ENCODE measurements at places on chromosomes 6 and 20.
A peak's percentile ranks its signal among the peaks of the same experiment; 100 is the strongest.

DNA sequence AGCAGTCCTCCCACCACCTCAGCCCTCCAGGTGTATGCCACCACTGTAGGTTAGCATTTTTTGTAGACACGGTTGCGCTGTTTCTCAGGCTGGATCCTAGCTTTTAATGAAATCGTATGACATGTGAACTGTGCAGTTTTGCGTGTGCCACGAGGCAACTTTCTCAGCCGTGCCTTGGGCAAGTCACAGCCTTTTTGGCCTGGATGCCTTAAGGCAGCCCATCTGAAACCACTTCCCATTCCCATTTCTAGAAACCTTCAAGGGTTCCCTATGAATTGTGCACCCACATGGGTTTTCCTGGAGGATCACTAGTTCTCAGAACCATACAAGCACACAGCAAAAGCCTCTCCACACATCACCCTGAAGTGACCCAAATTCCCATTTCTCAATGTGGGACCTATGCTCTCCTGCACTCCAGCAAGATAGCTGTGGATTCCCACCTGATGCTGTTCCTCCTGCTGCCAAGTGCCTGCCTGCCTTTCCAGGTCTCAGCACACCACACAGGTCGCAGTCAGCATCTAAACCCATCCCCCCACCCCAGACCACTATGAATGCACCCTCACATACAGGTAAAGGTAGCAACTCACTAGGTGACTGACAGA is 28.9 kb downstream of the SNX5 start:
- DNase-seq, result no peak

GRCh38 chr20:24350923-24351368 is 118.5 kb upstream of the SYNDIG1 start:
- DNase-seq, result no peak

DNA sequence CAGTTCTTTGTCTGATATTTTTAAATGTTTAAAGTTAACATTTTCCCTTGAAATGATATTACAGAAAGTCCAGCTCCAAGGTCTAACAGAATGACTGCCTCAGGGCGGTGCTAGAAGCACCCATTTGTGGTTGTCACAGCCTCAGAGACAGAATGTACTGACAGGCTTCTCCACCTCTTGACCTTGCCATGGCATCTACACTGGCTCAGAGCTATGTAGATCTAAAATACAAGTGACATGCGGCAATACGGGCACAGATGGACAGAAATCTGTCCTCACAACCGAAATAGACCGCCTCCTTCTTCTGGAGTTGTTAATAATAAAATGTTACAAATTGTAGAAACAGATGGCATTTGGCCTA is 167.2 kb upstream of the THEMIS start:
- DNase-seq, result no peak

DNA sequence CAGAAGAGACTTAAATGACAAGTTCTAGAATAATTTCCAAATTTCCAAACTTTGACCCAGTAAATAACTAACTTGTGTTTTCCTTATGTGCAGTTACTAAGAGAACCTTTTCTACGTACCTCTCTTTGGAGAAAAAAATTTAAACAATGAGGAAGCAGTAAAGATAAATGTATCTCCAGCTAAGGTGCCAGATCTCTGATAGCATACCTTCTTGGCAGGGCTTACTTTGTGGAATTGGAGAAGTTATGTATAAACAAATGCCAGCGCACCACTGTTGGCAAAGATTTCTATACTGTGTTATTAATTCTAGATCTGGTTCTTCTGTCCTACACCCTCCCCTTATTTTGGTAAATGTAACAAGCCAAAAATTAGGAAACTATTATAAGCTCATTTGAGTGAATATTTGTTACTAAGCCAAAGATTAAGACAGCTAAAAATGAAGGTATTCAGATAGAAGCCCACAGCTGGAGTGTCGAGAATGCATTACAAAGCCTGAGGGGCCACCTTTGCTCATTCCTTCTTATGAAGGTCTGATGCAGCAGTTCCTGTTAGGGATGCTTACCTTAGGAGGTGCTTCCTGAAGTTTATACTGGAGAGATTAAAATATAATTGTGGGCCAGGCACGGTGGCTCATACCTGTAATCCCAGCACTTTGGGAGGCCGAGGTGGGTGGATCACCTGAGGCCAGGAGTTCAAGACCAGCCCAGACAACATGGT is 373.1 kb upstream of the SOX4 start:
- no peak for DNase-seq

DNA sequence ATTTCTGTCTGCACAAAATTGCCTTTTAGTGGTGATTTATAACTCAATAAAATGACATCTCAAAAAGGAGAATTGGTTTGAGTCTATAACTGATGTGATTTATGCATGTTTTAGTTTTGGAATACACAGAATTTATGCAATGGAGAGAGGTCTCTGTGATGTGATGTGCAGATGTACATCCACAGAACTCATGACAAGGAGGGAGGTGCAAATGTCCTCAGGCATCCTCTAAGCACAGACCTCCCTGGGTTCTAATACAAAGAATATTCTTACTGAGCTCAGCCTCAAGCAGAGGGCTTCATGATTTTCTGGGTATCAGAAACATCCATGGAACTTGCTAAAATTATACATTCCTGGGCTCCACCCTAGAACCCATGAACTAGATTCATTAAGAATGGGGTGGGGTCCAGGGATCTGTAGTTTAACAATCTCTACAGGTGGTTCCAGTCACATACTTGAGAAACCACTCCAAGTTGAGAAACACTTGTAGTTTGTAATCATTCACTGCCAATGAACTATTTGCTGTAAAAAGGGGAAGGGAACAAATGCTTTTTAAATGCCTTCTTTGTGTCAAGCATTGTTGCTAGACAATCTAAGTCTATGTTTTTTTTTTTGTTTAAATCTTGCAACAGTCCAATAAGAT is 60.2 kb upstream of the NEDD9 start:
- DNase-seq, result no peak

DNA sequence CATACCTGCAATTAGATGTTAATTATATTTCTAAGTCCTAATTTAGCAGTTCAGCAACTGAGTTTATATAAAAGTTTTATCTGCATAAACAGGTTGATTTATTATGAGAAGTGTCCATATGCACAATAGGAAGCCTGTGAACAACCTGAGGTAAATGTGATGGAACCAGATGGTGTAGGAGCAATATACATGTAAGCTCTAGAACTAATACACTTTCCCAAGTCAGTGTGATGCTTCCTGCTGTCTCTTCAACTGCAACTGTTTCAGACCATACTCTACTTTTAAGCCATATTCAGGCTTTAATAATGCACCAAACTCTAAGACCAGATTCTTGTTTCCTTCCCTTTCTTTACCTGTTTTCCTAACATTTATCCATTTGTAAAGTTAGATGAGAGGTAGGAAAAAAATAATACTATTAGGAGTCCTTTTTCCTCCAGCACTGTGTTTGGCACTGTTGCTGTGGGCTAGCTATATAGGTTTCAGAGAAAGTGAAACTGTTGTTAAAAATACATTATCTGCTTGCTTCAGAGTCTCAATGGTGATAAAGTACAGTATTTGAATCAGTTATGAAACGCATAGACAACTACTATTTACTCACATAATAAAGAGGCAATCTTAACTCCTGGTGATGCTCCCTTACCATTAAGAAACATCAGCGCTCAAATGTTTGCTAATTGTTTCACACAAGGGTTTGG is 1009.3 kb downstream of the GRIK2 start:
- DNase-seq, result no peak

DNA sequence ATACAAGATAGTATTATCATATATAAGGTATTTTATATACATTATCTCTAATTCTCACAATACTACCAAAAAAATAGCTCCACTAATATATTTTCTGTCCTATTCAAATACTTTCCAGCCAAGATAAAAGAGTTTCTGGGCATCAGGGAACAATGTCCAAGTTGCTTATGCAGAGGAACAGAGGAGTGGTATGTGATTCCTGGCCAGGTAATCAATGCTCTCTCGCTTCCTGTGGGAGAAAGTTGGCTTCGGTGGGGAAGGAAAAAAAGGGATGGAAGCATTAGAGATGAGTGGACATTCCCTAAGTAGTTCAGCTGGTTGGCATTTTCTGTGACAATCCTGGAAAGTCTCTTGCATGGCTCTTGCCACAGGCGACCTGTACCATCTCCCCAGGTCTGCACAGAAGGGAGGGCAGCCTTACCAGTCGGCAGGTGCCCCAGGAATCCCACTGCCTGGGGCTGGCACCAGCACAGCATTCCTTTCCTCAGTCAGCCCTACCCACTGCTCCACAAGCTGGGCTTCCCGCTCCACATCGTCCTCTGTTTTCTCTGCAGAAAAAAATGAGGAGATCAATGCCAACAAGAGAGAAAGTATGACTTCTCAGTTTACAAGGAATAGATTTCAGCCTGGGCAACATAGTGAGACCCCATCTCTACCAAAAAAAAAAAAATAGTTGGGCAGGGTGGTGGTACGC is 78.5 kb upstream of the NUP153 start:
- DNase-seq, result no peak

DNA sequence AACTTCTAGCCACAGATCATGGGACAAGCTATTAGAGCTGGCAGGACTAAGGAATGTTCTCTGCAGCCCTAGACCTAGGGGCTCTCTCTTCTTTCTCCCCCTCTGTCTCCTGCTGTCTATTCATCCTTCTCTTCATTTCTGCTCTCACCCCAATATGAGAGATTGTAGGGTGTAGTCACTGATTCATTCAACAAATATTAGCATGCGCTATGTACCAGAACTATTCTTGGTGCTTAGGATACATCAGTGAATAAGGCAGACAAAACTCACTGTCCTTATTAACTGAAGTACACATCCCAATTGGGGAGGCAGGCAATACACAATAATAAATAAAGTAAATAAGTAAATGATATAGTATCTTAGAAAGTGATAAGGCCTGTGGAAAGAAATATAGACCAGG is 14.7 kb upstream of the SIRPB2 start:
- DNase-seq, result no peak

GRCh38 chr6:71246596-71246995 is 42.0 kb upstream of the OGFRL1 start:
- DNase-seq, result no peak

- no peak for DNase-seq
Observed at GRCh38 chr6:111615916-111616612, 10.4 kb upstream of the TRAF3IP2 start.

DNA sequence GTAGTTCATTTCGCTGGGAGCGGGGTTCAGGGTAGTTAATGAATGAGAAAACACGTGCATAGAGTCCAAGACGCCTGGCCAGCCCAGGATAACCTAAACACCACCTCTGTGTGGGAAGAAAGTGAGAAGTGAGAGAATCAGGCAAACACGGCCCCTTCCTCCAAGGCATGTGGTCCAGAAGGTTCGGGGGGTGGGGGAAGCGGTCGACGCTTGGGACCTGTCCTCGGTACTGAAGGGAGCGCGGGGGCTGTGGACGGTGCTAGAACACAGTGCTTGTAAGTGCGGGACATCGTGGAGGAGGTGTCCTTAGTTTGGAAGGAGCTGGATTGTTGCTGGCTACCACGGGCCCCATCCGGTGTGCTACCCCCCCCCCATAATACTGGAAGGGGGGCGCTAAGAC is 1.7 kb upstream of the VSTM2L start:
- DNase-seq, result no peak

- peak; percentile 49 for DNase-seq
Observed at GRCh38 chr6:108807928-108808327, 40.3 kb upstream of the ARMC2 start.

DNA sequence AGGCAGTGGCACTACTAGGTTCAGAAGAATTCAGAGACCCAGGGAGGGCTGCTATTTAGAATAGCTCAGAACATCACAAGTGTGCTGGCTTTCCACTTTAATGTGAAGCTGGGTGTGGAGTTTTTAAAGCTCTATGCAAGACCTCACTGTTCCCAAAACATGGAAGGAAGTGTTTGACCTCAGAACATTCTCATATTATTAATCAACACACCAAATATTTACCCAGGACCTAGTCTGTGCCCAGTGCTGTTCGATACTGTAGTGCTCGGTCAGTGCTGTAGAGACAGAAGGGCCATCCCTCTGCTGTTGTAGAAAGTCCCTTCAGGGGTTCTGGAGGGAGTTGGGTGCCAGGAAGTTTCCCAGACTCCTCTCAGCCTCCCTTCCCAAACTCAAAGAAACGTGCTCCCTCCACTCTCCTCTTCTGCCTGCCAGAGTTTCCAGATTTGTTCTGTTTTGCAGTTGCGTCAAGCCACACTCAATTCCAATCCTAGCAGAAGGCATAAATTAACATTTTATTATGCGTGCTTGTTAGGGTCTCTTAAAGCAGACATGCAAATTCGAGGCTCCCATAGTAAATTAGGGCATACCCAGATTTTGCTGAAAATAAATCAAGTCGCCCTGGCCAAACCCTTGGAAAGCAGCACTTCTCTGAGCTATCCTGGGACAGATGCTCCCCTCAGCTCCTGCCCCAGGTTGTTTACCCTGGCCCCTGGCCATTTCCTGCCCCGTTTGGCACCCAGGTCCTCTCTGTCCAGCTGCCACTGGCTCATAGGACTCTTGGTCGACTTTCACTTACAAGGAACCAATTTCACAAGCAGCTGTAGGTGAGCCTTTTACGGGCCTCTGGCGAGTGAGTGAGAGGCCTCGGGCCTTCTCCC is 248.6 kb downstream of the HIVEP2 start:
- peak; percentile 74 for DNase-seq

GRCh38 chr20:54217762-54218161 is 9.9 kb downstream of the PFDN4 start:
- no peak for DNase-seq

DNA sequence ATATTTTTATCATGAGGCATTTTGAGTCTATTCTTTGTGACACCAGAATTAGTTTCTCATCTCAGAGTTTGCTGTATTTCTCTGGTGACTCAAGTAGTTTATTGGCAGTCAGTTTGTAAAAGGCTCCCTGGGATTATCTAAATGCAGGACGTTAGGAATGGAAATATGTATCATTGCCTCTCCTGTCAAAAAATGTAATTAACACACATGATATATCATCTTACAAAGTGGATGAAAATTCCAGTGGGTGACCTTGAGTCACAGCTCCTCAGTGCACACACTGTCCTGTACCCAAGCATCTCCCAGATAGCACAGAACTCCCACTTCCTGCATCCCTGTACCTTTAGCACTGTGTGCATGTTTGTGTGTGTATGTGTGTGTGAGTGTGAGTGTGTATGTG is 258.6 kb downstream of the LAMA2 start:
- DNase-seq, result no peak

GRCh38 chr6:30687659-30688431 is 1.4 kb upstream of the PPP1R18 start:
- no peak for DNase-seq

DNA sequence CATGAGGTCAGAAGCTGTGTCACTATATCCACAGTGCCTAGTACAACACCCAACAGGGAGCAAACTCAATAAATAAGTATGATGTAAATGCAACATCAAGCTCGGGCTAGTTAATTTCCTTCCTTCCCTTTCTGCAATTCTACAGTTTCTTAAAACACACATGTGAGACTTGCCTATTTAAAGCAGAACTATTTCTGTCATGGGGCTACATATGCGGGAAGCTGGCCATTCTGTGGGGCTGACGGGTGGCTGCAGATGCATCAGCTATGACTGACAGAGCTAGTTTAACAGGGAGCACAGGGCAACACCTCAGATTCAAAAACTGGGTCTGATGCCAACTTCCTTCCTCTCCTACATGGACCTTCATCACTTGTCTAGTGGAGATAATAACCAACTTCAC is 118.1 kb upstream of the ENPP5 start:
- DNase-seq, result no peak

GRCh38 chr6:105831311-105832097 is 254.6 kb upstream of the PRDM1 start:
- DNase-seq, result no peak
